ENCODE measurements at places on chromosomes 13 and 19.
A peak's percentile ranks its signal among the peaks of the same experiment; 100 is the strongest.

DNA sequence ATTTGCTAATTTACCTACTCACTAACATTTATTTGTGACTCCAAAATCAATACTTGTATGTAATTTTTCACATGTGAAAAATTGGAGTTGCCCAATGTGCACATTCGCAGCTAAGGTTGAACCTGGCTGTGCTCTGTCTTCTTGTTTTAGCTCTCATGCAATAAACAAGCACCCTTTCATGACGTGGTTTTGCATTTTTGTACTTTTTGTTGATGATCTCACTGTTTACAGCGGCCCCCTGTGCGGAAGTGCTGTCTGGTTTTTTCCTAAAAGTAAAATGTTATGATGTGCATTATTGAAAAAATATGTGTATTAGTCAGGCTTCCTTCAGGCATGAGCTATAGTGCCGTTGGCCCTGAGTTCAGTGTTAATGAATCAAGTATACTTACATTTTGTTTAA lies 18.1 kb downstream of the DGKH start:
- DNase-seq: no peak

- DNase-seq: no peak
Measured at GRCh38 chr13:66723576-66723975, 506.6 kb downstream of the PCDH9 start.

DNA sequence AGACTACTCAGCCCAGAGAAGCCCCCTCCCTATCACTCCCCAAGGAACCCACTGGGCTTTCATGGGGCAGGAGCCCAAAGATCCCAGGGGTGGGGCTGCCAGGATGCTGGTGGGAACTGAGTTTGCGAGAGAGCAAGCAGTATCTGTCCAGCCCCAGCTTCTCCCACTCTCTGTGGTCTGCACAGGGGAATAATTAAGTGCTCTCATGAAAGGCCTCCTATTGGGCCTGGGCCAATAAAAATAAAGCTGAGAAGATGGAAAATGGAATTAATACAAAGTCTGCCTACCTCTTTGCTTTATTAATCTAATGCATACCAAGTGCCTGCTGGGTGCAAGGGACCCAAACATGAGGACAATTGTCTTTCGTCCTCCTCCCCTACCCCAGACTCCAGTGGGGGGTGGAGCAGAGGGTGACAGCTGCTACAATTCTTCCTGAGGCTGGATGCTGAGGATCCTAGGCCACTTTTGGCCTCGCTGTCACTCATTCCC lies 5.4 kb downstream of the DDX39A start:
- no peak for DNase-seq

- DNase-seq: peak; percentile 89
Measured at GRCh38 chr19:36973021-36973843, 57.1 kb downstream of the ZNF568 start.

GRCh38 chr13:46374710-46375109 lies 12.3 kb downstream of the RUBCNL start:
- no peak for DNase-seq

DNA sequence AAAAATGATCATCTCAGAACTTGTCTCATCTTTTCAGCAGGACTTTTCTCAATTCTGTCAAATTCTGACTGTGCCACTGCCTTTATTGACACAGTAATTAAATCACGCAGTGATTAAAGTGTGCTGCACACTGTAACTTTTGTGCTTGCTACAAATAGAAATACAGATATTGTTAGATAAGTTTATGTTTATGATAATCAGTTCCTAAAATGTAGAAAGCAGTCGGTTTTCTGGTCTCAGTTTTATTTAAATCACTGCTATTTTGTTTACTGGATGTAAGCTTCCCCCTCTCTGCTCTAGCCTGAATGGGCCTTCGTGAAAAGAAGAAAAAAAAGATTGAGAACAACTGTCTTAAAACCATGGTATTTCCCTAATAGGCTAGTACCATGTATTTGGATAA lies 258.8 kb upstream of the STARD13 start:
- DNase-seq: no peak

DNA sequence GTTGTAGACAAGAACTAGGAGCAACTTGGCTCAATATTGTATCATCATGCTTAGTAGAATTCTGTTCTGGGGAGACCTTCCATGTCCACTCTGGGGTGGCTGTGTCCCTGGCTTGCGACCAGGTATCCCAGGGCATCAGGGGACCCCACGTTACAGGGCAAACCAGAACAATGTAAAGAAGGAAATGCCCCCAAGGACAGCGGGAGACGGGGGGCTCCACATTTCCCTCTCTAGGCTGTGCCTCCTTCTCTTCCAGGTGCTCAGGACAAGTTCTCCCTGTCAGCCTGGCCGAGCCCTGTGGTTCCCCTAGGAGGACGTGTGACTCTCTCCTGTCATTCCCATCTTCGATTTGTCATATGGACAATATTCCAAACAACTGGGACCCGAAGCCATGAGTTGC lies 30.8 kb downstream of the LAIR2 start:
- DNase-seq: no peak

GRCh38 chr13:29180055-29180454 lies 359.9 kb downstream of the MTUS2 start:
- no peak for DNase-seq

DNA sequence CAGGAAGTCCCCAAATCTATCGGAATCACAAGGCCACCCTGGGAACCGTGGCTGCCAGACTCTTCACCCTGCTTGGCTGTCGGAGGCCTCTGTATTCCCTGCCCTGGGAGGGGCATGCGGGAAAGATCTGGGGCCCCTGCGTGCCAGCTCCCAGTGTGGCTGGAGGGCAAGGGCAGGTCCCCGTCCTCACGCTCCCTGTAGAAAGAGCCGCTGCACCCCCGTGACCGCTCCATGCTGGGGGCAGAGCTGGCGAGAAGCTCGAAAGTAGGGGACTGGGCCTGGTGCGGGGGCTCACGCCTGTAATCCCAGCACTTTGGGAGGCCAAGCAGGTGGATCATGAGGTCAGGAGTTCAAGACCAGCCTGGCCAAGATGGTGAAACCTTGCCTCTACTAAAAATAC lies 208.4 kb upstream of the SOX1 start:
- no peak for DNase-seq

GRCh38 chr19:48271531-48272151 lies 1.8 kb downstream of the ZNF114 start:
- DNase-seq: no peak

DNA sequence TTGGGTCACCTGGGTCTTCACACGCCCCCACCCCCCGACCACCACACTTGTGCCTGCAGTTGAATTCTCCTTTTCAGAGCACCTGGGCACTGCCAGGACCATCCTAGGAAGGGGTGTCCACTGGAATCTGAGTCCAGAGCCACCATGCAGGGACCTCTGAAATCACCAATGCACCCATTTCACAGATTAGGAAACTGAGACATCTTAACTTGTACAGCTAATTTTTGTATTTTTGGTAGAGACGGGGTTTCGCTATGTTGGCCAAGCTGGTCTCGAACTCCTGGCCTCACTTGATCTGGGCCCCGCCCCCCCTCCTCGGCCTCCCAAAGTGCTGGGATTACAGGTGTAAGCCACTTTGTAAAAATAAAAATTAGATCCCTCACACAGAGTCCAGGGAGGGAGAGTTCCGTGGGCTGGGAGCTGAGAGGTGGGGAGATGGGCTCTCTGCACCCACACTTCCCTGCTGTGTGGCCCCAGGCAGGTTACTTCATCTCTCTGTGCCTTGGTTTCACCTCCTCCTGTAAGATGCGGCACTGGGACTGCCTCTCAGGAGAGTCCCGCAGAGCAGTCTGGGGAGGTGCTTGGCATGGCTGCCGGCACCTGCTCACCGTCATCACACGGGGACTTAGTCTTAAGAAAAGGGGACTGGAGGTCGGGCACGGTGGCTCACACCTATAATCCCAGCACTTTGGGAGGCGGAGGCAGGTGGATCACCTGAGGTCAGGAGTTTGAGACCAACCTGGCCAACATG lies 45.9 kb upstream of the C19orf12 start:
- no peak for DNase-seq

Data from head of caudate nucleus (tissue), 42 donors.